ENCODE measurements at places on chromosomes 3 and 15.

- no peak for DNase-seq
These were observed 17.9 kb downstream of the SHF start for GRCh38 chr15:45169608-45170480.

DNA sequence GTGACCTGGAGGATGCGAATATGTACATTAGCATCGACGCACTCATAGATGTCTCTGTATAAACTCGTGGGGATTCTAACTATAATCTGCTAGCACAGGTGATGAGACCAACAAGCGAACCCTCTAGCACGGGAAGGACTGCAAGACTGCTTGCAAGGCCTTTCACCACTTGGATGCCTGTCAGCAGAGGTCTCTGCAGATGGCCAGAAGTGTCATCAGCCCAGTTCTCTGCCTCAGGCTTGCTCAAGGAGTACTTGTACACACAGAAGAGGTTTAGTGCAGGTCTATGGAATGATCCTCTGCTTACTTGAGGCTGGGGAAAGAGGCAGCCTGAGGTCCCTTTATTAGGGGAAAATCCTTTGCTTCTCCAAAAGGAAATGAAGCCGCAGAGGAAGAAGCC is 48.1 kb downstream of the EDEM1 start:
- DNase-seq = no peak

GRCh38 chr3:45677841-45678240 is 11.4 kb upstream of the SACM1L start:
- no peak for DNase-seq

DNA sequence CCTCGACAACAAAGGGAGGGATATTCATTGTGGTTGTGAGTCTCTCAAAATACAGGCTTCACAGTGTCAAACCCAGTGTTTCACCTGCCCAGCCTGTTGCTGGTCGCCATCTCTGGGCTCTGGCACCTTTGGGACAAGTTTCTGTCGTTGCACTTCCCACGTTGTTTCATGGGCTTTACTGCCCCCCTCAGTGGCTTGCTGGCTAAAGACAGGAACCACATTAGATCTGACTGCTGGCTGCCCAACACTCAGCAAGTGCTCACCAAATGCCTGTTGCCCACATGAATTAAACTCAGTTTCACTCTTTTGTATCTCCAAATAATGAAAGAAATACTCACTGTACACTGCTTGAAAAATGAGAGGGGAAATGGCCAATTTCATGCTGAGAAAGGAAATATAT is 27.6 kb downstream of the FOXL2 start:
- no peak for DNase-seq

- DNase-seq = no peak
These were observed 8.4 kb upstream of the FBXL22 start for GRCh38 chr15:63588826-63589225.

GRCh38 chr3:196868297-196868661 is 559 bp downstream of the SENP5 start:
- peak; percentile 28 for DNase-seq

DNA sequence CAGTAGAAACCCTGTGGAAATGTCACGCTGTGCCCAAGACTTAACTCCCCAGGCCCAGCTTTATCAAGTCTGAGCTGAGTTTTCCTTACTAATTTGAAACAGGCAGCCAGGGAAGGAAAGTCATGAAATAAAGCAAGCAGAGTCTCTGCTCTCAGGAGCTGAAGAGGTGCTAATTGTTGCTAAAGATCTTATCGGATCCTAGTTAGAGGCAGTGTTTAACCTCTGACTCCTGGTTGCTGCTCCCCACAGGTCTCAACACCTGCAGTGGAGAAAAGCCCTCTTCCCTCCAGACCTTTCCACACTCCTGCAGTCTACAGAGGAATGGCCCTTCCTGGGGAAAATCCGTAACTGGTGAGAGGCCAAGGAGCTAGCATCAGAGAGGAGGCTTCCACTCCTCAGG is 628.2 kb downstream of the NTRK3 start:
- no peak for DNase-seq

DNA sequence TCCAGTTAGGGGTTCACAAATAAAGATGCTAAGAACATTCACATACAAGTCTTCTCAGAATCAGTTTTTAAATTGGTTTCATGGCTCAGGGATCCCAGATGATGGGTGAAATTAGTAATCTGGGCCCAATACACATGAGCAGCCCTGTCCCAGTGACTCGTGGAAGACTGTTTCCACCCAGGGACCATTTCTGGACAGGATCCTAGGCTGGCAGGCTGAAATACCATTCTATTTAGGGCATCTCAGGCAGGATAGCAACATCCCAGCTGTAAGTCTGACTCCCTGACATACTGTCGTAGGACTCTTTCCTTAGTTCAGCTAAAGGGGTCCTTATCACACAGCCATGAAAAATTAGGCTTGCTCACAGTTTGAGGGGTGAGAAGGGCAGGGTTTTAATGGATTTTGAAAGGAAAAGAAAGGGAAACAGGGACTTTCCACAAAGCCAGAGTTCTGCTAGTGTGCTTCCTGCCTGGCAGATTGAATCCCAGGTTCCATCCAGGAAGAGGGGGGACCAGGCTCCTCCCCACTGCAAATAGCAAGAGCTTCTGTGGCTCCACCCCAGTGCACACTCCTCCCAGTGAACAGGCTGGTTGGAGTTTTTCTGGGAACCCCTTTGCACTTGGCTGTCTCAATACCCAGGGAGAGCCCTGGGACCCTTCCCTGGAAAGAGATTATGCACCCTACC is 41.3 kb upstream of the LYZL4 start:
- DNase-seq = no peak

DNA sequence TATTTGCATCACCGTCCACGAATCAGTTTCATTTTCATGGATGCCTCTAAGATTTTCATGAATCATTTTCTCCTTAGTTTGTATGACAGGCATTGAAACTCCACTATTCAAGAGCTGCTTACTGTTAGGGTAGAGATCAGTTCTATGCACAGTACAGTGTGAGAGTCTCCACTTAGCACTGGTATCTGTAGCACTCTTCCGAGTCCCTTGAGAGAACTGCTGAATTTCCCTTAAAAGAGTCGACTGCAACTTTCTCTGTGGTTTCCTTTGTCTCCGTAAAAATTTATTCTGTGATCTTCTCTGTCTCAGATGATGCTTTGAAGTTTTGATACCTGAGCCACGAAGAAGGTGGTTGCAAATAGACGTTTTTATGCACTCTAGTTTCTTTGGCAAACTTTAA is 14.8 kb downstream of the GTPBP8 start:
- DNase-seq = no peak

- peak; percentile 52 for DNase-seq
These were observed 67.6 kb downstream of the FNDC3B start for GRCh38 chr3:172106989-172107388.

DNA sequence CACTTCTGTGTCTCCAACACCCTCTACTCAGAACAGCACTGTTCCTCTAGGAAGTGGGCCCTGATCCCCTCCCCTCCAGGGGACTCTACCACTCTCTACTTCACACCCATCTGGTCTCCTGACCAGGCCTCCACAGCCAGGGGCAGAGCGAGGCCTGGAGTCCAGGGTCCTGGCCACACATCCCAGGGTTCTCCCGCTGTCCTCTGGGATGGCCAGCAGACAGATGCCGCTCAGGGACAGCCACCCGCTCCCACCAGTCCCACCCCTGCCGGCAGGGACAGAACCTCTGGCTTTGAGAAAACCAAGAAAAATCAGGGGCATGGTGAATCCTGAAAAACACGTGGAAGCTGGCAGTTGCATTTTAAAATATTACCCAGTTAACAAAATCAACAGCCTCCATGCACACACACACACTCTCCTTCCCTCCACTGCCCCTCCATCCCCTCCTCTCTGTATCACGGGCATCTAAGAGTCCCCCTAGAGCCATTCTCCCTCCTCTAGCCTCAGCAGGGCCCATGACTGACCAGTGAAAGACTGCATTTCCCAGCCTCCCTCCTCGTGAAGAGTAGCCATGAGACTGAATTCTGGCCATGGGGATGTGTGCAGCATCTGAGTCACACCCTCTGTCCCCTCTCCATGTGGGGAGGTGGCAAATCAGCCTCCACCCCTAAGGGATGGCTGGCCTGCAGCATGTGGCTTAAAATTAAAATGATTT is 32.1 kb upstream of the IQSEC1 start:
- DNase-seq = no peak

DNA sequence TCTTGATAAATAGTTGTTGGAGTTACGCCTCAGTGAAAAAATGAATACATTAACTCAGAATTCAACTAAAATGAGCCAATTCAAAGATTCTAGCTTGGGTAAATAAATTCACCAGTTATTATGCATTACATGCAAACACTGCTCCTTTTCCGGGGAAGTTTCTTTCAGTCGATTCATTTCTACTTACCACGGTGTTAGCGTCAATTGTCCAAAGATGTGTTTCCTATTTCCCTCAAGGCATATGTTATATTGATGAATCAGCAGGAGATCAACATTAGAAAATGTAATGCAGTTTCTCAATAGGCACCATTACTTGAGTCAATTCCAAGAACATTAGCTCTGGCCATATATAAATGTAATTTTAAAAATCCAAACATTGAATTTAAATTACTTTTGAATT is 517.7 kb downstream of the OTOL1 start:
- no peak for DNase-seq

- peak; percentile 14 for DNase-seq
These were observed 104.5 kb upstream of the BFSP2 start for GRCh38 chr3:133295199-133295901.

GRCh38 chr3:113092746-113093145 is 102.0 kb downstream of the GTPBP8 start:
- DNase-seq = no peak

GRCh38 chr3:149277331-149277813 is 55.7 kb upstream of the CP start:
- no peak for DNase-seq

All from GM10248 (cell line).